Fibroblast of villous mesenchyme (primary cell): ENCODE measurements at places on chromosomes 16 and 17.

DNA sequence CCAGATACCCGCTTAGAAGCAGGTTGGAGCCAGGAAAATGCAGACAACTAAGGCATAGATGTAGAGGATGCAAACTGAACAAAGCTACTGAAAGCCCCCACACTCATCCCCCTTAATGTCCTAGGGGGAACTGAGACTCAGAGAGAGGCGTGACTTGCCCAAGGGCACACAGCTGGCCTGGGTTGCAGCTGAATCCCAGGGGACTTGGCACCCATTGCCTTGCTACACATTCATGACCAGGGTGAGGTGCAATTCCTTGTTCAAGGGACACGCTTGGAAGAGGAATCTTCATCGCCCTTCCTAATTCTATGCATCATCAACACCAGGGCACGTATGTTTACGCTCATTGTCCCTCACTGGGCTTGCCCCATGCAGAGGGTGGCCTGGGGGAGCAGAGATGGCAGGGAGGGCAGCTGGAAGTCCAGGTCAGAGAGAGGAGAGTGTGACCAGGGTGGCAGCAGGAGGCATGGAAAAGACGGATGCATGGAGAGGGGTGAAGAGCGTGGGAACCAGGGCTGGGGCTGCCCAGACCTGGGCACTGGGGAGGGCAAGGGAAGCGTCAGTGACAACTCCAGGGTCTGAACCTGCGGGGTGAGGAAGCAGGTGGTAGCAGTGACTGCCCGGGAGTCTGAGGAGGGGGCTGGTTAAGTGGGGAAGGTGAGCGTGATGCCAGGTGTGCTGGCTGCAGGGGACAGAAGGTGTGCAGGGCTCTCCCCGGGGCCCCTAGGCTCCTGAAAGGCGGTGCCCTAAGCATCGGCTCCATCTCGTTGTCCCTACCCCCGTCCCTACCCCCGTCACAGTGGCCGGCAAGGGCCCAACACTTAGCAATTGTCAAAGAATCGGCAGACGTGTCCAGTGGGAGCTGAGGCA is 267.1 kb upstream of the TNRC6C start:
- DNase-seq = no peak

- DNase-seq = no peak
Measured at GRCh38 chr17:50105811-50106210, 10.7 kb downstream of the PDK2 start.

DNA sequence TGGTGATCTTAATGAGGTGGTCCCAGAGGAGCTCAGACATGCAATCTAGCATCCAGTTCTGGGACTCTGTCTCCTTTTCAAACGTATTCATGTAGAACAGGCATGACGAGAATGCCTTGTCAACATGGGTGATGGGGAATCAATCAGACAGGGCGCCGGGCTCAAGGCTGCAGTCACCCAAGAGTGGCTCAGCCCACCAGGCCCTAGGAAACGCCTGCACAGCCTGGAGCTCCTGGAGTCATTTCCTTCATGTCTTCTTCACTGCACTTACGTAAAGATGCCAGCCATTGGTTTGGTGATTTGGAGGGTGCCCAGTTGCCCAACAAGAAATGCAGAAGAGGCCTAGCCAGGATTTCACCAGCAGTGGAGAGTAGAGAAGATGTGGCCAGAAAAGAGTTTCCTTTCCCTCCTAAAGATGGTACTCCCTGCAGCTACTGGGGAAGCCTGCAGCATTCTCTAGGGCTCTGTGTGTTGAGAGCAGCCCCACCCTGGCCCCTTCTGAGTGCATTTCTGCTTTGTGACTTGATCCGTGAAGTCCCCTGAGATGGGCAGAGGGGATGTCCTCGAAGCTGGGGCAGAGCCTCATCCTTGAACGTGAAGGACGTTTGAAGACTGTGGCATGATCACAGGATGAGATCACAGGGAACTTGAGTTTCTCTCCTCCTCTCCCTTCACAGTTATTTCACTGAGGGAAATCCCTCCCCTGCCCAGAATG is 24.0 kb upstream of the STH start:
- DNase-seq = no peak

DNA sequence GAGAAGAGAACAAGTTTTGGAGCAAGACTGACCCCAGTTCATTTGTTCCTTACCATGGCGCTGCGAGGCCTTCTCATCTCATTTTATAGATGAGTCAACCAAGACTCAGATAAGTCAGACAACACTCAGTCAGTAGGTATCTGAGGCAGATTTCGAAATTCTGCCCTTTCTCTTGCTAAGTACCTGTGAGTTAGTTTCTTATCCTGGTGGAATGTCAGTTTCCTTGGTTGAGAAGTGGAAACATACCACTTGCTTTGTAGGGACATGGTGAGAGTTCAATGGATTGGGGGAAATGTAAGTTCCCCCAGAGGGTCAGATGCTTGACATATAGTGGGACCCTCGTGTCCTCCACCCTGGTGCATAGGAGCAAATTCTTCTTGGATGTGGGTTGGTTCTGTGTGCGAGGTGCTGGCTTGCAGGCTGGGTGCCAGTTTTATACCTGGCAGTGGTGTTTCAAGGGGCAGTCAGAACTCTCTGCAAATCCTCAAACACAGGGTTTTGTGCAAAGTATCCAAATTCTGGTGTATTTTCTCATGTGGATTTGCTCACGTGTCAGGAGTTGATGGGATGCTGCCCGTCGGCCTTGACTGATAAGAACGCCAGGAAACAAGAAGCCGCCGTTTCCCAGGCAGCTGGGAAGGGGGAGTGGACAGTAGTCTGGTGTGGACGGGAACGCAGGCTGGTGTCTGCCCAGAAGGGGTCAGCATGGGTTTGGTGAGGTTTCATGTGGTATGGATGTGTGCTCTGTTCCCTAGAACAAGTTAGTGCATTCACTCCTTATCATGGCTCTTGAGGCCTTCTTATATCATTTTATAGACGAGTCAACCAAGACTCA is 61.1 kb upstream of the CIBAR2 start:
- DNase-seq = peak; percentile 92

GRCh38 chr17:74252211-74252610 is 21.8 kb upstream of the DNAI2 start:
- DNase-seq = no peak

GRCh38 chr16:23827057-23827456 is 8.7 kb upstream of the PRKCB start:
- DNase-seq = no peak

DNA sequence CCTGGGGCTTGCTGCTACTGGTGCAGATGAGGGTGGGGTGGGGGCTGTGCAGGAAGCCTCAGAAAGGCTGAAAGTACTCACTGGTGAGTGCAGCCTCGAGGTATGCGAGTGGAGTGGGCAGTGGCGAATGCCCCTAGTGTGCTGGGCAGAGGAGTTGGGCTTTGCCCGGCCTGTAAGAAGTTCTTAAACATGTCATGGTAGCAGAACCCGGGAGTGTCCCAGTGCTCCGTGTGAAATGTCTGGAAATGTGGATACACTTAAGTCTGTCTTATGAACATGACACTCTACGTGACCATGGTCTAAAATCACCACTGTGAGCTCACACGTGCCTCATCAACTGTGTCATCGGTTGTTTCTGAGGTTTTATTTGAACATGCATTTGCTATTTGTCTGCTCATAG is 1.7 kb downstream of the SMTNL2 start:
- no peak for DNase-seq

DNA sequence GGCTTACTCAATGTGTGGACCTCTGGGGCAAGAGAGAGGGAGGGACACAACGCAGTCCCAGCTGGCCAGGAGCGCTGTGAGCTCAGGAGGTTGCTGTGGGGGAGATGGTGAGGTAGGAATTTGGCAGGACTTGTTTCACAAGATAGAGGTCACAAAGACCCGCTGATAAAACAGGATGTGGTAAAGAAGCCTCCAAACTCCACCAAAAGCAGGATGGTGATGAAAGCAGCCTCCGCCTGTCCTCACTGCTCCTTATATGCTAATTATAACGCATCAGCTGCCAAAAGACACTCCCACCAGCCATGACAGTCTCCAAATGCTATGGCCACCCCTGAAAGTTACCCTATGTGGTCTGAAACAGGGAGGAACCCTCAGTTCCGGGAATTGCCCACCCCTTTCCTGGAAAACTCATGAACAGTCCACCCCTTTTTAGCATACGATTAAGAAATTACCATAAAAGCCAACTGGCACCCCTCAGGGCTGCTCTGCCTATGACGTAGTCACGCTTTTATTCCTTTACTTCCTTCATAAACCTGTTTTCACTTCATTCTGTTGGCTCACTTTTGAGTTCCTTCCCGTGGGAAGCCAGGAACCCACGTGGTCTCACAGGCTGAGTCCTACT is 5.3 kb upstream of the EIF4A3 start:
- peak; percentile 93 for DNase-seq

- DNase-seq = no peak
Measured at GRCh38 chr16:74608381-74608780, 1.5 kb upstream of the GLG1 start.

DNA sequence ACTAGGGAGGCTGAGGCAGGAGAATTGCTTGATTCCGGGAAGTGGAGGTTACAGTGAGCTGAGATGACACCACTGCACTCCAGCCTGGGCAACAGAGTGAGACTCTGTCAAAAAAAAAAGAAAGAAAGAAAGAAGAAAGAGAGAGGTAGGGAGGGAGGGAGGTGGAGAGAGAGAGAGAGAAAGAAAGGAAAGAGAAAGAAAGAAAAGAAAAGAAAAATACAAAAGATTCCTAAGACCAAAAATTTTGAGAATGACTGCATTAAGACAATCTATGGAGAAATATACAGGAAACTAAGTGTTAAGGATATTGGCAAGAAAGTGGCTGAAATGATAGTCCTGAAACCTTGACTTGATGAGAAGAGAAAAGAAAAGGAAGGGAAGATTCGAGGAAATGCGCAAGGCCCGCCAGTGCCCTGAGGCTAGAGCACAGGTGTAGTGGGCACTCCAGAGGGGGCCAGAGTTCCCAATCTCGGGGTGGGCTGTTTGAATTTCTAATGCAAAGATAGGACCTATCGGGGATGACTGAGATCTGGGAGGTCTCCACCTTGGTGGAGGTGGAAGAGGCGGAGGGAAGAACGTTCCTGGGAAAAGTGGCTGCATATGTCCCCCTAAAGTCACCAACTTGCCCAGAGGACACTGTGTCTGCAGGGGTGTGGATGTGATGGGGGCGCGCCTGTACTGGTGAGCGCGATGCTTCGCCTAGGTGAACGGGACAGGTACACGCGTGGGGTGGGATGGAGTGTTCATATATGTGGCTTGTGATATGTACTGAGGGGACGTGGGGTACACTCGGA is 654 bp upstream of the SCNN1B start:
- DNase-seq = no peak

DNA sequence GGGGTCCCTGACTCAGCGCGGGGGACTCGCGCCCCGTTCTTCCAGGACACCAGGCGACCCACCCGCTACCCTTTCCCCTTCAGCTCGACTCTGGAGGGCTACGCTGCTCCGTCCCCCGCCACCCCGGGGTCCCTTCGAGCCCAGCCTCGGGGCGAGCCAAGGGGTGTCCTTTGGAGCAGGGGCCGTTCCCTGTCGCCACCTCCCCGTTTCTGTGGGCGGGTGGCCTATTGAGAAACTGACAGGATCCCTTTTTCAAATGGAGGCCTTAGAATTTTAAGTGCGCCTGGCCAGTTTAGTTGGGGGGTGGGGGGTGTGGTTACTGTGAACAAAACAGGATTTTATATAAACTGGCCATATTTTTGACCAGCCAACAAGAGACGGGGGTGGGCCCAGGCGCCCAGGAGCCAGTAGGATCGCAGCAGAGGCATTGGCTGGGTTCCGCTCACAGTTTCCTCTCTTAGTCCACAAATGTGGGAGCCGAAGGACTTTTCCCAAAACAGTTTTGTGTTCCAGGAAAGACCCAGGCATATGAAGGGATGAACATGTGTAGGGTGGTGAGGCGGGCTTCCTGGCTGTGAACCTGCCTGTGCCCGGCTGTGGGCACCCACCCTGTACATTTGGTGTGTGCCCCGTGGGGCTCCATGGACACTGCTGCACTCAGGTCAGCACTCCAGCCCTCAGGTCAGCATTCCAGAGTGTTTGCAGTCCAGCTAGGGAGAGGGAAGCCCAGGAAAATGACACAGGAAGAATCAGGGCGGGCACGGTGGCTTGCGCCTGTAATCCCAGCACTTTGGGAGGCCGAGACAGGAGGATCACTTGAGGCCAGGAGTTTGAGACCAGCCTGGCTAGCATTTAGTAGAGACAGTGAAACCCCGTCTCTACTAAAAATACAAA is 722 bp upstream of the TIMP2 start:
- peak; percentile 90 for DNase-seq

GRCh38 chr16:8962393-8963009 is 1.2 kb downstream of the USP7 start:
- no peak for DNase-seq
